ENCODE measurements at places on chromosomes 13 and 19.

DNA sequence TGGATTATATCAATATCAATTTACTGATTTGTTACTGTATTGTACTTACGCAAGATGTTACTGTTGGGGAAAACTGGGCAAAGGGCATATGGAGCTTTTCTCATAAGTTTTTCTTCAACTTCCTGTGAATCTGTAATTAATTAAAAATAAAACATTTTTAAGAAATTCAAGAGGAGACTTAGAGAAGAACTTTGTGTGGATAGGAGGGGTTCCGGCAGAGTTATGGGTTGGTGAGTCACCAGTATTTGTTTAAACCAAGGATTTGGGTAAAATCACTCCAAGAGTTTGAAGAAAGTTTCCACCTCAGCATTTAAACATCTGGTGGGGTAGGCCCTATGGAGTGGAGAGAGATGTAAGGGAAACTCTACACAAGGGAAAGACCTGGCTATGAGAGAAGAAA, 379.6 kb downstream of the TSHZ3 start:
- DNase-seq, result no peak

GRCh38 chr19:8342316-8342683, 762 bp downstream of the KANK3 start:
- no peak for DNase-seq

GRCh38 chr19:15971224-15971780, 22.5 kb downstream of the OR10H4 start:
- no peak for DNase-seq

DNA sequence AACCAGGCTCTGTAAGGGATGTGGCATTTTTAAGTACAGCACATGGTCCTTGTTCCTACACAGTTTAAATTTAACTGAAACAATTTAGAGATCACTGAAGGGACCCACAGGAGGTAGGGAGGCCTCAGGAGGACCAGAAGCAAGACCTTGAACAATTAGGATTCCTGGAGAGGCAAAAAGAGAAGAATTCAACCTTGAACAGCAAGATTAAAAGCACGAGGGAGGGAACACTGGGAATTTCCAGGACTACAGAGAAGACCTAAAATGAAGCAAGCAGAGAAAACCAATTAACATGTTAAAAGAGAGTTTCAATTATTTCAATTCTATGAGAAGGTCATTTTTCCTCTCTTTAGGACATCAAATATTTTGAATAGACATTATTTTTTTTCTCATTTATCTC, 160.3 kb downstream of the KCTD12 start:
- DNase-seq, result no peak

- DNase-seq, result no peak
Observed at GRCh38 chr19:34366738-34367623, 2.0 kb downstream of the GPI start.

- no peak for DNase-seq
Observed at GRCh38 chr19:13100841-13101589, 1.6 kb downstream of the LYL1 start.

DNA sequence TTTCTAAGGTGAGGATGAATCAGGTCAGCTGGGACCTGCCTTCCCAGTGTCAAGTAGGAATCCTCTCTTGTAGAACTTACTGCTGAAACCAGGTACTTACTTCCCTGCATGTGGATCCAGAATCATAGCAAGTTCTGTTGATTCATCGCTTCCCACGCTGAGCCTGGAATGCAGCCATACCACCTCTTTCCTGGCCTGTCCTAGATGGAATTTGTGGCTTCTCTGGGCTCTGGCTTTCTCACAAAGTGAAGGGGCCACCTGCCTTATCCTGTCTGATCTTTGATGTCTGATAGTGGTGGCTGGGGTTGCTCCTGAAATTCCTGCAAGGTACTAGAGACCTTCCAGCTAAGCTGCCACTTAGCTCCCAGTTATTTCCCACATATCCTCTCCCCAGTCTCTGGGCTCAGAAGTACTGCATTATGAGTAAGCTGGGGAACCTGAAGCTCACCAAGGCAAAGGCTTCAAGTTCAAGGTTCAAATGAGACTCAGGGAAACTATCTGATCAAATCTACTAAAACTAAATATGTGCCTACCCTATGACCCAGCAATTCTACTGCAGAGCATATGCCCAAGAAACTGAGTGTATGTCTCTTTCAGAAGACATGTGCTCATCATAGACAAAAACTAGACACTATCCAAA, 103.5 kb downstream of the SUCLA2 start:
- DNase-seq, result no peak

- no peak for DNase-seq
Observed at GRCh38 chr13:40402931-40403431, 263.5 kb downstream of the FOXO1 start.

GRCh38 chr19:40216777-40217026, 1.5 kb downstream of the TTC9B start:
- no peak for DNase-seq

GRCh38 chr13:30676672-30677071, 58.7 kb upstream of the ALOX5AP start:
- no peak for DNase-seq

GRCh38 chr19:55703790-55704215, 28.8 kb downstream of the EPN1 start:
- DNase-seq, result no peak

DNA sequence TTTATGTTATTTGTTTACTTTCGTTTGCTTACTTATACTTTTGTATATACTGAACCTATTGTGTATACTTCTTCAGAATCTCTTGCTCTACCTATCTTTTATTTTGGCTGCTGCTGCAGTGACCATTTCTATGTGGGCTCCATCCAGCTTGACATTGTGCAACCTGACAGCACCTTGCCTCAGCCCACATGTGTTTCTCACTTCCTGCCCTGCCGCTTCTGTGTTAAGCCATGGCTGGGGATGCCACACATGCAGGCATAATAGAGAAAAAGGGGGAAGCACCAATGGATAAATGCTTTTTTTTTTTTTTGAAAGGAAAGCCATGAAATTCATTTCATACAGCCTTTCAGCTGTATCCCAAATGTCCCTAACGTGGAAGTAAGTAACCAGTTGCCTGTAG, 147.6 kb downstream of the RBM26 start:
- DNase-seq, result no peak

DNA sequence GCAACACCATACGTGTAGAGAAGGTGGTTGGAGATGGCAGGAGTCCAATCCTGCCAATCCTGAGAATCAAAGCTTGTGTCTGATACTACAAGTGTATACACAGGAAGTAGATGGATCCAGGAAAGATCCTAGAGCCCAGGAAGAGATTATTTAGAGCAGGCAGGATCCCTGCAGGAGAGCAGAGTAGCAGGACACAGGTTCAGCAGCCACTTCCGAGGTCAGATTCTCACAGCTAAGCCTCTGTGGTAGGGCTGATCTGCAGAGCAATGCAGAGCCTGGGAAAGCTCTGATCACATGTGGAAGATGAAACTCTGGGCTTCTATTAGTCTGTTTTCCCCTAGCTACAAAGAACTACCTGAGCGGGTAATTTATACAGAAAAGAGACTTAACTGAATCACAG, 28.5 kb upstream of the ZNF331 start:
- DNase-seq, result no peak

- peak; percentile 49 for DNase-seq
Observed at GRCh38 chr19:53424968-53425597, 6.7 kb upstream of the ZNF761 start.

DNA sequence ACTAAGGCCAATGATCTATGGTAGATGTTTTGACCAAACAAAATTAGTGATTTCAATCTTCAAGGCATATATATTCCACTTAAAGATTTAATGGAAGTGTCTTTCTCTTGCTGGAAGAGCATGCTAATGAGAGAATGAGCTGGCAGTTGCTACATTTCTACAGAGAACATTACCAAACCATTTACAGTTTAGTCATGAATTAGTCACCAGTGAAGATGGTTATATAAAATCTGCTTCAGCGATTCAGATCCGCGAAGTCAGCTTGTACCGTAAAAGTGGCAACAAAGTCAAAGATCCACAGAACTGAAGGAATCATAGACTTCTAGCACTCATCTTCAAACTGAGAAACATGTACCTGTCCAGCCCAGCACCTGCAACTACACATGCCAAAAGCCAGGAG, 156.3 kb downstream of the SLITRK5 start:
- no peak for DNase-seq

GRCh38 chr13:108742701-108743451, 113.5 kb downstream of the MYO16 start:
- DNase-seq, result no peak

DNA sequence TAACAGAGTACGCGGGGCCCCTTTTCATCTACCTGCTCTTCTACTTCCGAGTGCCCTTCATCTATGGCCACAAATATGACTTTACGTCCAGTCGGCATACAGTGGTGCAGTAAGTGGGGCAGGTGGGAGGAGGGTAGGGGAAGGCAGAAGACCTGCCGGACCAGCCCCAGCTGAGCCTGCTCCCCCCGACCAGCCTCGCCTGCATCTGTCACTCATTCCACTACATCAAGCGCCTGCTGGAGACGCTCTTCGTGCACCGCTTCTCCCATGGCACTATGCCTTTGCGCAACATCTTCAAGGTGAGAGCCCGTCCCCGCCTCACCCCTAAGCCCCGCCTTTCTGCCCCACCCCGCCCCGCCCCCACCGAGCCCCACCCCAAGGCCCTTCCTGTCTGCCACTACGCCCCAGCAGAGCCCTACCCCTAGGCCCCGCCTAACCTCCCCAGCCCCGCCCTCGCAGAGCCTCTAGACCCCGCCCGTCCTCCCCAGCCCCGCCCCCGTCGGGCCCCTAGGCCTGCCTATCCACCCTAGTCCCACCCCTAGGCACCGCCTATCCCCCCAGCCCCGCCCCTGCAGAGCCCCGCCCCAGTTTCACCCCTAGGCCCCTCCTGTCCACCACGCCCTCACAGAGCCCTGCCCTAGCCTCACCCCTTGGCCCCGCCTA, 7.7 kb downstream of the NDUFB7 start:
- DNase-seq, result no peak

DNA sequence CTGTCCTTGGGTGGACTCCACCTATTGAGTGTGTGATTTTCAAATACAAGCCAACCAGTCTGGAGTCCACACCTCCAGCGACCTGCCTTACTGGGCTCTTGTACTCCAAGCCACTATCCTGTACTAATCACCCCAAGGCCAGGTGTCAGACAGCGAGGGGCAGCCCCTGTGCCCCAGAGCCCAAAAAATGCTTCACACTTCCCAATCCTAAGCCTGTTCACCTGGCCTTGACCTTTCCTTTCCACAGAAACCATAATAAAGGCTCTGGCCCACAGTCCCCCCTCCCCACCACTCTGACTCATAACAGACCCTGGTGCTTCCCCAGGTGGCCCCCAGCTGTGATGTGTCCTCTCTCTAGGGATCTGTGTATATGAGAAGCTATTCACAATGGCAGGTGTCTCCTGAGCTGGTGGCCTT, 3.9 kb downstream of the CD209 start:
- no peak for DNase-seq

- DNase-seq, result no peak
Observed at GRCh38 chr19:15285896-15286591, 46.3 kb downstream of the BRD4 start.

- DNase-seq, result no peak
Observed at GRCh38 chr19:49272204-49272603, 52.8 kb downstream of the SLC6A16 start.

DNA sequence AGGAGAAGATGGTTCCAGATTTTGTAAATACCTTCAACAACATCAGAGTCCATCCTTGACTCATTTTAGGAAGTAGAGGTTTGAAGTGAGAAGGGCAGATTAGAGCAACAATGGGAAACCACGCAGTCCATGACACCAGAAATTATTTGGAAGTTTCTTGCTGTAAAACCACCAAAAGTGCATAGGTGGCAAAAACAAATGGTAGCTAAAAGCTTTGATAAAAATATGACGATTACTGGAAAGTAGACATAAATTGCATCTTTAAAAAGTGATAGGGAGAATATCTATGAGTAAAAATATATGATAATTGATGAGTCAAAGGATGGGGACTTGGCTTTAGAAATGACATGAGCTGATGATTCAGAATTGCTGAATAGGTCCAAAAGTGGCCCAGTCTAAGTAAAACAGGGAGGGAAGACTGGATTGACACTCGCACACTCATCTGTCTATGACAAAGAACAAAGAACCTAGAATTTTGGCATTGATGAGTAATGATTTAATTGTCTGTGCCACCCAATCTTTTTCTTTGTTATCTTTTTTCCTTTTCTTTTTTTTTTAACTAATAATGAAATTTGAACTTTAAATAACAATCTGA, 472.2 kb downstream of the MYO16 start:
- DNase-seq, result no peak

GRCh38 chr13:65789815-65790214, 1440.3 kb downstream of the PCDH9 start:
- DNase-seq, result no peak

GRCh38 chr13:106349080-106349931, 186.2 kb downstream of the EFNB2 start:
- no peak for DNase-seq

DNA sequence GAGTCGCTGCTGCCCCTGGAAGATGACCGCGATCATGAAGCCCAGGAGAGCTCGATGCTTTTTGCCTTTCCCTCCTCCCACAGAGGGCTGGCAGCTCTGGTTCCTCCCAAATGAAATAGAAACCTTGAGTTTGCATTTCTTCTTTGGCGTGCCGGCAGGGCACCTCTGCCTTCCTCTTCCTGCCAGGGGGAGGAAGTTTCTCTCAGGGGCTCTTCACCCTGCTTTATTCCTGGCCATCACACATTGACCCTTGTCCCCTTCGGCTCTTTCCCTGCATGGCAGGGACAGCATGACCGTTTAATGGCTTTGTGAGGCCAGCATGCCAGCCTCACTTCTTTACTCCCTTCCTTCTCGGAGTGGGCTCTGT, 47.9 kb downstream of the ACTN4 start:
- no peak for DNase-seq

DNA sequence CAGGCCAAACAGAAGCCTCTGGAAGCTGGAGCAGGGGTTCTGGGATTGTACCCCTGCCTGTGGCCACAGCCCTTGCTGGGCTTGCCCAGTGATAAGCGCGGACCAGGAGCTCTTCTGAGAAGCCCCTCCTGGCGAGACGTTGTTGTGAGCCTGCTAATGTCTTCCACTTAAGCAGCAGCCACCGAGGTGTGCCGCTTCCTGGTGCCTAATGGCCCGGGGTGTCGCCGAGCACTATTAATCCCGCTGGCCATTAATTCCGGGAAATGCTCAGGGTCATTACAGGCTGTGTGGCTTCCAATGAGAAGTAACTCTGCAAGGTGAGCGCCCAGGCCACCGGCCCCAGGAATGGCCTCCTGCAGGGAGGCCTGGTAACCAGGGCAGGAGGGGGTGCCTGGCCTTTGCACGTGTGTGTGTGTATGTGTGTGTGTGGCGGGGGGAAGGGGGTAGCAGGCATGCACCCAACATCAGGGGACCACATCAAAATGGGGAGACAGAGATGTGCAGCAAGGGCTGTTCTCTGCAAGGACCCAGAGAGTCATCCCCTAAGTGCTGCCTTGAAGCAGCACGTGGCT, 175.0 kb downstream of the URI1 start:
- no peak for DNase-seq

DNA sequence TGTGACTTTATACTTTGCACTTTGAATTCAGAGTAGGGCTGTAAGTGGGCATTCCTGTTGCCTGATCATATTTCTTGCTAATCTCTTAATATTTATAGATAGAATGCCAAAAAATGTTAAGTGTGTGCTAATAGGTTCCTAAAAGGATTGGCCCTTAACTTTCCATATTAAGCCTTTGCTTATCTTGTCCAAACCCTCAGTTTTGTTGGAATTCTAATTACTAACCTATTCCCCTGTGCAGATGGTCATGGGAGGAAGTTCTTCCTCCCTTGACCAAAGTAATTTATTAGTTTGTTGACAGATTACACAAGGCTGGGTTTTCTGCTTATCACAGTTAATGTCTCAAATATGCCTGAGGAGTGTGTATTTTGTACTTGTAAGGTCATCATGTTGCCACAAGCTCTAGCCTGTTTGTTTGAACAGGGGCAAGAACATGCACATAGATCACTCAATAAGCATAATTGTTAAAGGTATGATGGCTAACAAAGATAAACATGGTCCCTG, 541.1 kb upstream of the SPRY2 start:
- no peak for DNase-seq

Data from left renal pelvis (tissue), 4 donors.